Neural progenitor cell (in vitro differentiated cells): ENCODE measurements at places on chromosomes 2 and 18.

GRCh38 chr2:197498235-197498936 lies 1.3 kb downstream of the HSPD1 start:
- no peak for DNase-seq

DNA sequence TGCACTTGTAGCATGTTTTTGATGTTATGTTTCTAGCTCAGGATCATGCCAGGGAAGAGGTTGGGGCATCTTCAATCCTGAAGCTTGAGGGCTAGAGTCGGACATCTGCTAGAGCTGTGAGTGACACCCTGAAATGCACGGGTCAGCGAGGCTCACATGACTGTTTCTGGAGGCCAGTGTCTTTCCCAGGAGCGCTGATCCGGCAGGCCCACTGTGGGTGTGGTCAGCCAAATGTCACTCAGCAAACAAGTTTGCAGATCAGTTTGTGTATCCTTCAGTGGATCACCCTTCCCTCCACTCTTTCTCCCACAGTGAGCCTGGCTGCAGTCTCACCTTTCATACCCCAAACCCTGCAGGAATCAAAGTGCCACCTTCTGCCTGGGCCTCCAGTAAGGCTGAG lies 23.0 kb upstream of the ARHGEF4 start:
- no peak for DNase-seq

GRCh38 chr2:55073000-55073983 lies 23.0 kb upstream of the RTN4 start:
- DNase-seq: no peak

GRCh38 chr2:176879426-176879995 lies 333.1 kb upstream of the HNRNPA3 start:
- DNase-seq: no peak

DNA sequence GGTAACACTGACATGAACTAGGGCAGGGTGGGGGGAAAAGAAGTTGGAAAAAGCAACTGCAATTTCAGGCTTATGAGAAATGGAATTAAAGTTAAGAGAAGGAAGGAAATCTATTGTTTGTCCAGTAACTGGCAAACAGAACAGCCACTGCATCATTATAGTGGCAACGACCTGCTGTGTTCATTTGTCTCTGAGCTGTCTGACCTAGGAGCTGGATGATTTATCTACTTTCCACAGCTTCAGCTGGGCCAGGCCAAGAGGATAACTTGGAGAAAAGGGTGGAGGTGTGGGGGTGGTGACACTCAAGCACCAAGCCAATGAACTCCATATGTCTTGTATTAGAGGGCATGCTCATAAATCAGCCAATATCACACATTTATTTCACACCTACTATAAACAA lies 291.5 kb upstream of the KLHL29 start:
- DNase-seq: peak; percentile 24

DNA sequence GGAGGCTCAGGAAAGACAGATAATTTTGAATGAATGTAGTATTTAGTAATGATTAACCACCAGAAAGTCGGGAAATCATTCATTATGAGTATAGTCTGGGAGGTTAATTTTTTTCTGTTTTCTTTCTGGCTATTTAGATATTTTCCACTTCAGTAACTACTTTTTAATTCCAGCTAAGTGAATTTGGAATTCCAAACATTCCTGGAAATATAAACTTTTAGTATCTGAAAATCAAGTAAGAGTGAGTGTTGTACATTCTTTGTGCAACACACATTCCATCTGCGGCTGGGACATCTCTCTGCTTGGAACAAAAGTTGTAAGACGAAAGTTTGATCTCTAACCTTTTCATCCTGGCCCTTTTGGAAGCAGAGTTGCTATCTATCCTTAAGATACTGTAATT lies 275.7 kb upstream of the SPRED2 start:
- DNase-seq: no peak
